Amniotic epithelial cell (primary cell): ENCODE measurements at places on chromosomes 13 and 19.

DNA sequence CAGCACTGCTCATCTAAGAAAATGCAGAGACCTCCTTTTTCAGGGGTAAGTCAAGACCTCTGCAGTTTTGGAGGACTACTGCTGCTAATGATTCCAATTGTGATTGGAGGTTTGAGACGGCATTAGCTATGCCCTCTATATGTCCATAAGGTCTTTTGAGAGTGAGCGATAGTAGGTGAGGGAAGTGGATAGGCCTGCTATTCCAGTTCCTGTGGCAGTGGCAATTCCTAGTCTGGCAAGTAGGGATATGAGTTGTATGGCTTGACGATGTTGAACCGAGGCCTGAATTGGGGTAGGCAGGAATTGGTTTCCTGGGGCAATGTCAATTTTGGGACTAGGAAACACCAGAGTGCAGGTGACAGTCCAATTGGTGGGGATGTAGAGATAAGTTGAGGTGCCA is 913.1 kb upstream of the SLITRK5 start:
- DNase-seq = no peak

- DNase-seq = no peak
Observed at GRCh38 chr19:58361900-58362271, 665 bp downstream of the ZNF497 start.

DNA sequence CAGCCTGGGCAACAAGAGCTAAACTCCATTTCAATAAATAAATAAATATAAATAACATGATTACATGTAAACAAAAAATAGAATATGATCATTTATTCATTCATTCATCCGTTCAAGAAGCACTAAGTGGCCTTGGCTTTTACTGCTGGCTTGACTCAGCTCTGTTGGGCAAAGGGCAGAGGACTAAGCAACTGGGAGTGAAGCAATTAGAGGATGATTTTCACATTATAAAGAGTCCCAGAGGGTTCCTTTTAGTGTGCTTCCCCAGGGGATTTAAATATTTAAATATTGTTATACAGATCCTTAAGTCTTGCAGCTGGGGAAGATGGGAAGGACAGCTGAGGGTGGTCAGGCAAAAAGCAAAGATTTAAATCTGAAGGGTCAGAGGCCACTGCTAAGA is 34.9 kb upstream of the FLT1 start:
- DNase-seq = no peak

GRCh38 chr13:67855741-67856238 is 625.7 kb upstream of the PCDH9 start:
- no peak for DNase-seq

DNA sequence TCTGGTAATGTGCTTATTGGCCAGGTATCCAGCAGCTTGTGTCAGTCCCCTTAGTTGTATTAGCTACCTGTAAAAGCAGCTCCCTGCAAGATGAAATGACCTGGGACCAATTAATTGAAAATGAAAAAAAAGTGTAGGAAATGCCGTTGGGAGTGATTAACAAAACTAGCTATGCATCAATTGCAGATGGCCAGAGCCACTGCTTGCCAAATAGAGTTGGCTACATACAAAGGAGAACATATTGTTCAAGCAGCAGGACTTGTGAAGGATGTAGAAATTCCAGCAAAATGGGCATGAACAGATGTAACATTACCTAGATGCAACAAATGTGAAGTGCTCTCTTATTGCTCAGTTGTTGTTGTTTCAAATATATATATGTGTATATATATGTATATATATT is 300.5 kb downstream of the PCDH17 start:
- DNase-seq = no peak

DNA sequence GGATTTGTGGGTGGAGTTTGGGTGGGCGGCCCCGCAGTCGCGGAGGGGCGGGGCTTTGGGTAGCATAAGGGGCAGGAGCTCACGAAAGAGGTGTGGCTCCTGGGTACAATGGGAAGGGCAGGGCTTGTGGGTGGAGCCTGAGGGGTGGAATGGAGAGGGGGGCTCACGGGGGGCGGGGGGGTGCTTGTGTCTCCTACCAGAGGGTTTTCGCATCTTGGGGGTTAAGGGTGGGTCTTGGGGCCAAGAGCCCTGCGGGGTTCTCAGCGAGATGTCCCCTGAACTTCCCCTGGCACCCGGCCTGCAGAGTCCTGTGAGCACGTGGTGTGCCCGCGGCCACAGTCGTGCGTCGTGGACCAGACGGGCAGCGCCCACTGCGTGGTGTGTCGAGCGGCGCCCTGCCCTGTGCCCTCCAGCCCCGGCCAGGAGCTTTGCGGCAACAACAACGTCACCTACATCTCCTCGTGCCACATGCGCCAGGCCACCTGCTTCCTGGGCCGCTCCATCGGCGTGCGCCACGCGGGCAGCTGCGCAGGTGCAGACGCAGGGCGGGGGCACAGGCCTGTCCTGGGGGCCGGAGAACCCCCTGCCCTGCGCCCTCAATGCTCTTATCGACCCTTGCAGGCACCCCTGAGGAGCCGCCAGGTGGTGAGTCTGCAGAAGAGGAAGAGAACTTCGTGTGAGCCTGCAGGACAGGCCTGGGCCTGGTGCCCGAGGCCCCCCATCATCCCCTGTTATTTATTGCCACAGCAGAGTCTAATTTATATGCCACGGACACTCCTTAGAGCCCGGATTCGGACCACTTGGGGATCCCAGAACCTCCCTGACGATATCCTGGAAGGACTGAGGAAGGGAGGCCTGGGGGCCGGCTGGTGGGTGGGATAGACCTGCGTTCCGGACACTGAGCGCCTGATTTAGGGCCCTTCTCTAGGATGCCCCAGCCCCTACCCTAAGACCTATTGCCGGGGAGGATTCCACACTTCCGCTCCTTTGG is 5.1 kb downstream of the FSTL3 start:
- DNase-seq = no peak

GRCh38 chr13:92649140-92649813 is 577.3 kb upstream of the GPC6 start:
- DNase-seq = no peak

DNA sequence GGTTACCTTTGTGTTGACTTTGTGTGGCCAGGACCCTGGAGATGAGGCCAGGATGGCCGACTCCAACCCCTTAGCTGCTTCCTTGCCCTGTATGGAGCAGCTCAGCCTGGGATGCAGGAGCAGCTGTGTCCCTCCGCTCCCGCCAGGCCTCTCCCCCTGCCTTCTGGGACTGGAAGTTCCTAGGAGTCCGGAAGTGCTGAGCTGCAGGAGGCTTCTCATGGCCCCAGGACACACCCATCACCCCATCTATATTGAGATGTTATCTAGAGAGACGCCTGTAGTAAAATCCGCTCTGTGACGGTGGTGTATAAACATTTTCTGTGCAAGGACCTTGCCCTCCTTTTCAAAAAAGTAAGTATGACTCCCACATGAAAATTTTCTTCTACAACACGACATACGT is 27.0 kb downstream of the WTIP start:
- DNase-seq = no peak

- no peak for DNase-seq
Observed at GRCh38 chr19:373391-374182, 29.0 kb upstream of the MIER2 start.

DNA sequence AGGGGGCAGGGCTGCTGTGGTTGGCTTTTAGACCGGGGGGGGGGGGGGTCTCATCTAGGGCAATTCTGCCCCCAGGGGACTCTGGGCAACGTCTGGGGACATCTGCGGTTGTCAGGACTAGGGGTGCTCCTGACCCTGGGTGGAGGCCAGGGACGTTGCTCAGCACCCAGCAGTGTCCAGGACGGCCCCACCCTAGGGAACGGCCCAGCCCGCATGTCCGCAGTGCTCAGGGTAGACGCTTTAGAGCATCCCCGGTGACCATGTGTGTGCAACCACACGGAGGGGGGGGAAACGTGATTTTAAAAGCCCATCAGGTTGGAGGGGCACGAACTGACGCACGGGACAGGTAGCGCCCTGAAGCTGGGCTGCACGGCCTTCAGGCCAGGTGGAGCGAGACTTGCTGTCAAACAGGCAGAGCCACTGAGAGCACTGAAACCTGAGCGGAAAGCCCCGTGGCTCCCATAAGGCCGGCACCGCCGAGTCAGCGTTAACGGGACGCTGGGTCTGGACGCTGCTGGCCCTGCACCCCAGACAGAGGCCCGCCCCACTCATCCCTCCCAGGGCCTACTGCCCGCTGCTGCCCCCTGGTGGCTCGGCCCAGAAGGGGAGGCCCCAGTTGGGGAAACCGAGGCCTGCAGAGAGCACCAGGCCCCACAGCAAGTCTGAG is 8.3 kb downstream of the CACTIN start:
- peak; percentile 36 for DNase-seq

DNA sequence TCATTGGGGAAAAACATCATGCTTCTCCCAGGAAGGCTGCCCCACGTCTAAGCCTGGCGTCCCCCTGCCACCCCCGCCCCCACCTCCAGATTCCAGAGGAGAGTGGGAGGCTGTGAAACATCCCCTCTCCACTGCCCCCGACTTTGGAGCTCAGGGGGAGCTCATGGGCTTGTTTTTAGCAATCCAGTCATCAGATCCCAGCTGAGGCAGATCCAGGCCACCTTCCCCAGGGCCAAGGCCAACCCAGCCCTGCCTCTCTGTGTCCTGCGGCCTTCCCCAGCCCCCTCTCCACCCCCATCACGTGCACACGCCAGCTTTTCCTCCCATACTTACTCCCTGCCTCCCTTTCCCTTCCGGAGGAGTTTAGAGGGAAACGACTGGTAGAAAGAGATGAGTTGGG is 38.8 kb downstream of the SHISA2 start:
- DNase-seq = no peak

DNA sequence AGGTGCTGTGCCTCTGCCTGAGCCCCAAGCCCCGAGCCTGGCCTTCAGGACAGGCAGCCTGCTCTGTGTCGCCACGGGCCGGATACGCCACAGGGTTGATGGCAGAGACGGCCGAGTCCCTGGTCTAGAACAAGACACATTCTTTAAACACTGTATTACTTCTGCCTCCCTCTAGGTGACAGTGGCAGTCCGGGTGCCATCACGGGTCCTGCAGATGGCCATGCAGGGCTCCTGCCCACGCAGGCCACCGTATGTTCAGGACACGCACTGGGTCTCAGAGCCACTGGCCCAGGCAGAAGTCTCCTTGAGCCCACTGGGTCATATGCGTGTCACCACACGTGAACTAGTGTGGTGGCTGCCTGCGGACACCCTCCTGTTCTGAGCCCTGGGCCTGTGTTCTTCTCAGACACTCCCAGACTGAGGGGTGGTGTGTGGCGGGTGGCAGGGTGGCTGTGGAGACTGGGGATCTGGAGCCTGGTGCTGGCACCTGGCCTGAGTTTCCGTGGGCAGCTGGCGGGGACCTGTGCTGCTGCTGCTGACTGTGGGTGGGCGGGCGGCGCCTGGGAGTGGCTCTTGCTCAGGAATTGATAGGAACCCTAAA is 4.4 kb downstream of the PLEKHJ1 start:
- DNase-seq = no peak

DNA sequence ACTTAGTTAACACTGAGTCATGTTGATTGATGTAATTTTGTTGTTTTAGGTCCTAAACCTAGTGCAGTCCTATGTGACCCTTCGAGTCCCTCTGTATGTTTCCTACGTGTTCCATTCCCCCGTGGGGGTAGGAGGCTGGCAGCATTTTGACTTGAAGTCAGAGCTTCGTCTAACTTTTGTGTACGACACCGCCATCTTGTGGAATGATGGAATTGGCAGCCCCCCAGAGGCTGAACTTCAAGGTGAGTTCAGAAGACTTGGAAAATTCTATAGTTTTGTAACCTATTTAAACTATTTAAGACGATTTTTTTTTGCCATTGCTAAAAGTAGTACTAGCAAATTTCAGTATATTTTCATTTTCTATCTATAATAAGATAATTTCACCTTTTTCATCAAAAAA is 117.9 kb downstream of the STOML3 start:
- peak; percentile 3 for DNase-seq

DNA sequence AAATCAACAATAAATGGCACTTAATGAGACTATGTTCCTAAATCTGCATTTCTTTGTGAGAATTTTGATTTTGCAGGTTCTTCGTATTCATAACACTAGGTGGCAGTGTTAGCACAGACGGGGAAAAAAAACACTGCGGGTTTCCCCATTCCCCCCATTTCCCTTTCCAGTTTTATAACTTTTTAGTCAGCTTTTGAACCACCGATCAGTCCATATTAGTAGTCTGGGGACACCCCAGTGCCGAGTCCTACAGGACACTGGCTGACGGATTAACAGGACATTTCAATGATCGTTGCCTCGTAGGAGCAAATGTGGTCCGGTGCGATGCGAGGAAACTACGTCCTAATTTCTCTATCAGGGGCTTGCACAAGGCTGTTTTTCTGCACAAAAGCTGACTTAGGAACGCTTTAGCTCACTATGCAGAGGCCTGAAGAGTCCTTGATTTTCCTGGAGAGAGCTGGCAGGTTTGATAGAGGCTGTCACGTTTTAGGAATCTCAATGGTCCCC is 234.3 kb downstream of the LMO7 start:
- DNase-seq = peak; percentile 20

- peak; percentile 44 for DNase-seq
Observed at GRCh38 chr19:45117671-45118070, 24.7 kb downstream of the PPP1R37 start.

DNA sequence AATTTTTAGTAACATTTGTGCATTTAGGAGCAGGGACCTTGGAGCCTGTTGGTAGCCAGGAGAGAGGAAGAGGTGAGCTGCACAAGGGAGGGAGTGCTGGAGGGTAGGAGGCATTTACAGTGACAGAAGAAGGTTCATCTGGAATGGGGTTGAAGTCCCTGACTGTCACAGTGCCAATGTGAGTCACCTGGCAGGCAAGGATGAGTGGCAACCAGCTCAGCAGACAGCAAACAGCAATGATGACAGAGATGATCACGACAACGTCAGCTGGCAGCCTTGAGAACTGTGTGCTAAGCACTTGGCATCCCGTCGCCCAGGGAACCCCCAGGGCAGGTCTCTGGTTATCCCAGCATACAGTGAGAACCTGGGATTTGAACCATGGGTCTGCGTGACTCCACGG is 2.6 kb downstream of the OR10H5 start:
- DNase-seq = no peak

- no peak for DNase-seq
Observed at GRCh38 chr19:39032063-39032918, at the start of gene FBXO27. TSS of gene FBXO27 (minus strand) at chr19:39032549. CDS start at chr19:39032227, 322 bp downstream.

DNA sequence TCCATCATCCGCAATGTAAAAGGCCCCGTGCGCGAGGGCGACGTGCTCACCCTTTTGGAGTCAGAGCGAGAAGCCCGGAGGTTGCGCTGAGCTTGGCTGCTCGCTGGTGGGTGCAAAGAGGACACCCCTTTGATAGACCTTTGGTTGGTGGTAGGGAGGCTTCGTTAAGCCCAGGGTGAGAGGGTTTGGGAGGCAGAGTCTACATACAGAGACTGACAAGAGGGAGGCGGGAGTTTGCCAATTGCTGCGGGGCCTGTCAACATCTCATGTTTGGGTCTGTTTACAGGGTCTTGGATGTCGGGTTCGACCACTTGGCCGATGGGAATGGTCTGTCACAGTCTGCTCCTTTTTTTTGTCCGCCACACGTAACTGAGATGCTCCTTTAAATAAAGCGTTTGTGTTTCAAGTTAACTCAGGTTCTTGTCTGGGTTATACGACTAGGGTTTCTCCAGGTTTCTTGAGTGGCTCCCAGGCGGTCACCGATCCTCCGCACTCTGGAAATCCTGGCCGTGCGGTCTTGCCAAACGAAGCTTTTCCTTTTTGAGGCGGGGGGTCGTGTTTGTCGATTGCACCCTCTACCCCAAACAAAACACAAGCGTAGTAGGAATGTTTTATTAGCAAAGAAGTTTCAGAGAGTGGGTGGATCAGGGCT is 816 bp downstream of the RPS28 start:
- DNase-seq = no peak
